ENCODE measurements at places on chromosomes 2 and 18.
A peak's percentile ranks its signal among the peaks of the same experiment; 100 is the strongest.

GRCh38 chr2:196295005-196295404, 123.6 kb upstream of the STK17B start:
- DNase-seq, result no peak

- no peak for DNase-seq
Measured at GRCh38 chr2:234814374-234814773, 137.4 kb upstream of the SH3BP4 start.

DNA sequence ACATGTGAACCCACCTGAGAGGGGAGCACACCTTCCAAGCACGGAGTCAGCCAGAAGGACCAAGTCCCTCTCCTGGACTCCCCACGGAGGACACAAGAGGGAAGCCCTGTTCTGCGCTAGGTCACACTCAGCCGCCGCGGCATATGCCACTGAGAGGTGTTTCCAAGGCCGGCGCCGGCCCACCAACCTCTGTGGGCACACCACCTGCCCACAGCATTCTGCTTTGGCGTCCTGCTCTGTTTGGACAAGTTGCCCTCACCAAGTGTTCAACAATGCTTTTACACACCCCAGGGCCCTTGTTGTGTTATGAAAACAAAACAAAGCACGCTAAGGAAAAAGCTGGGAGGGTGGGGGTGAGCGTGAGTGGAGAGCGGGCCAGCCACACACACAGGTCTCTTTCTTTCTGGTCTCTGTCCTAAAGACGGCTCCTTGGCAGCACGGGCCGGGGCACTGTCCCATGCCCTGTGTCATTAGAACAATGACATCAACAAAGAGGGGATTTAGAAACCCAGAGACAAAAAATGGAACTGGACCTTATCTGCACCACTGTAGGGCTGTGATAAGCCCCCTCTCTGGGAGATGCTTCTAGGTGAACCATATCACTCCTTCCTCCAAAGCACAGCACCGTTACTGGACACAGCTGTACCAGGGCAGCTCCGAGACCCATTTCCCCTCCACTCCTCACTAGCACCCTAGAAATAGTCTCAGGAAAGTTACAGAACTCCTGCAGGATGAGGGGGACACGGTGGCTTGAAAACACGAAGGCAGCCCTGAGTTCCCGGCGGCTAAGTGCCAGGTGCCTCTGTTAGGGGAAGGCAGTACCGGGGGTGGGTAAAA, 17.0 kb downstream of the SMAD7 start:
- no peak for DNase-seq

DNA sequence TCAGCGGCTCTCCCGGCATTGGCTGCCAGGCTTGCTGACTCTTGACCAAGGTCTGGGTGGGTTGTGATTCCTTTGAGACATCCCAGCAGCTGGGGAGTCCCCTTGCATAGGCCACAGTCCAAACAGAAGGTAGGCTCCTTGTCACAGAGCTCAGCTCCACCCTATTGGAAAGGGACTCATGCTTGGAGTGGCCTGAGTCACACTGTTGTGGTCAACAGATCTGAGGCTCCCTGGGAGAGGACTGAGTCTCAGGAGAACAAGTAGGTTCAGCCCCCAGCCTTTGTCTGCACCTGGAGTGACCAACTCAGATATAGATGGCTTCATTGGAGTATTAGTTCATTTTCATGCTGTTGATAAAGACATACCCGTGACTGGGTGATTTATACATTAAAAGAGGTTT, 32.1 kb upstream of the SH3BP4 start:
- no peak for DNase-seq

- DNase-seq, result no peak
Measured at GRCh38 chr18:44937960-44938719, 257.5 kb downstream of the SETBP1 start.

DNA sequence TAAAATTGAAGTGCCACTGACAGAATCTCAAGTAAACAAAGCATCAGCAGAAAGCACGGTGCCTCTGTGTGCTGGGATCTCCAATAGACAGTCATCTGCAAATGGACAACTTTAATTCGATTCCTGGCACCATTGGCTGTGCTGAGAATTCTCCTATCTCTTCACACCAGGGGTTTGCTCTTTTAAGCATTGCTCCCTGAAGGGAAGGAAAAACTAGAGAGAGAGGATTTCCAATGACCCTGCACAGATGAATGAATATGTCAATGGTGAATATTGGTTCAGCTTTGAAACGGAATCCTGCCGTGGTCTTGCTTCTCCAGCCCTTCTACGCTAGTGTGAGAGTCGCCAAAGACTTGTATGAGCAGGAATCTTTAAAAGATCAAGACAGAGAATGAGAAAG, 97.9 kb downstream of the FIGN start:
- no peak for DNase-seq

- DNase-seq, result no peak
Measured at GRCh38 chr2:207352978-207353671, 176.6 kb upstream of the CREB1 start.

DNA sequence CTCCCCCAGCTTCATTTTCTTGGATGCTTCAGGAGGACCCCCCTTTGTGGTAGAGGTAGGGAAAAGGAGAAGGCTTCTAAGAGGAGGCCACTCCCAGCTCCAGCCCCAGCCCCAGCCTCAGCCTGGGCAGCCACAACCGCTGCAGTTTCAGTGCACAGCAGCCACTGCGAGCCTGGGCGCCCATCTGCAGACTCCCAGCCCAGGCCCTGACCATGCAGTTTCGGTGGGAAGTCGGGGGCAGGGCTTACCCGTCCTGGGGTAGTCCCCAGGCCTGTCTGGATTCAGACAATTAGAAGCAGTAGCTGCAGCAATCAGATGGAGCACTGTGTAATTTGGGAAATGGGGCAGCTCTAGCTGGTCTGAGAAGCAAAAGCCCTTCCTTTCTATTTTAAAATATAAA, 28.6 kb downstream of the ITM2C start:
- DNase-seq, result no peak

GRCh38 chr18:10275486-10275885, 178.9 kb upstream of the APCDD1 start:
- DNase-seq, result no peak

- DNase-seq, result no peak
Measured at GRCh38 chr18:74508366-74508765, 12.2 kb downstream of the CNDP2 start.

- no peak for DNase-seq
Measured at GRCh38 chr18:42576124-42576523, 539.4 kb downstream of the RIT2 start.

DNA sequence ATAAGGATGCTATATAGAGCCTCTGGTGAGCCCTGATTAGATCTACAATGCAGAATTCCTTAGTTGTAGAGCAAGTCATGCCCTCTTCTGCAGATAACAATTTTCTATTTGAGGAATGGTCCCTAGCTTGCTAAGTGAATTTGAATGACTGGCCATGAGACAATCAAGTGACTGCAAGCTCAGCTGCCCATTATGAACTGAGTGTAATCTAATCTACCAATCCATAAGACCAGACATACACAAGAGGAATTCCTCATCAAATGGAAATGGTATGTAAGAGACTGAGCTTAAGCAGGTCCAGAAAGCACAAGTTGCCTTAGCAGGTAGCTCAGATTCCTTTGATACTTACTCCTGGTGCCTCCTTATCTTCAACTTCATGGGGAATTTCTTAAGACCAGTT, 4.8 kb upstream of the ANKRD44 start:
- DNase-seq, result no peak

DNA sequence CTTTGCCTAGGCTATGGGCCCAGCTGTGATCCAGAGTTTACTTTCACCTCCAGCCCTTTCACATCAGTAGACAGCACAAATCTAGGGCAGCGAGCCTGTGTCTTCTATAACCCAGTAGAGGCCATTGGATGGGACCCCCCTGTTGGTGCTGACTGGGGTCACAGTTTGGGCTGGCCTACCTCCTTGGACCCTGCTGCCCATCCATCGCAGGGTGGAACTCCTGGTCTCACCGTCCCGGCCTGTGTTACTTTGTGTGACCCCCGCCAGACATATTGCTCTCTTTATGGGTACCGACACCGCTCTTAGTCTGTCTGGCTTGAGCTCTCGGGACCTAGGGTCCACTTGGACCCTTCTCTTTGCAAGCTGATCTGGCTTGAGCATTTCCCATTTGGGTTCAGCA, 157.4 kb downstream of the CTIF start:
- no peak for DNase-seq

DNA sequence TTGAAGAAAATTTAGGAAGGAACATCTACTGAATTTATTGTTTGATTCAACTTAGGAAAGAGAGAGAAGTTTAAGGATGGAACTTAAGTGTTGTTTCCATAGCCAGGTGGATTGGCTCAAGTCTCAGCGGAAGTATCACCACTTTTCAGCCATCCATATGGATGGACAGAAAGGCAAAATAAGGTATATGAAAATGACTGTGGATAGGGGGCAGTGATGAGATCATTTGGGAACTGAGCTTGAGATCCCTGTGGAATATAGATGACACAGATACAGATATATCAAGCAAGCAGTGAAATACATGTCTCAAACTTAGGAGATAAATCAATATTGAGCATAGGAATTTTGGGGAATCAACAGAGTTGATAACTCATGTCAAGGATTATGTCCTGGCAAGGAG, 1462.7 kb upstream of the NXPH2 start:
- no peak for DNase-seq

GRCh38 chr18:7626922-7627440, 59.9 kb downstream of the PTPRM start:
- DNase-seq, result no peak

DNA sequence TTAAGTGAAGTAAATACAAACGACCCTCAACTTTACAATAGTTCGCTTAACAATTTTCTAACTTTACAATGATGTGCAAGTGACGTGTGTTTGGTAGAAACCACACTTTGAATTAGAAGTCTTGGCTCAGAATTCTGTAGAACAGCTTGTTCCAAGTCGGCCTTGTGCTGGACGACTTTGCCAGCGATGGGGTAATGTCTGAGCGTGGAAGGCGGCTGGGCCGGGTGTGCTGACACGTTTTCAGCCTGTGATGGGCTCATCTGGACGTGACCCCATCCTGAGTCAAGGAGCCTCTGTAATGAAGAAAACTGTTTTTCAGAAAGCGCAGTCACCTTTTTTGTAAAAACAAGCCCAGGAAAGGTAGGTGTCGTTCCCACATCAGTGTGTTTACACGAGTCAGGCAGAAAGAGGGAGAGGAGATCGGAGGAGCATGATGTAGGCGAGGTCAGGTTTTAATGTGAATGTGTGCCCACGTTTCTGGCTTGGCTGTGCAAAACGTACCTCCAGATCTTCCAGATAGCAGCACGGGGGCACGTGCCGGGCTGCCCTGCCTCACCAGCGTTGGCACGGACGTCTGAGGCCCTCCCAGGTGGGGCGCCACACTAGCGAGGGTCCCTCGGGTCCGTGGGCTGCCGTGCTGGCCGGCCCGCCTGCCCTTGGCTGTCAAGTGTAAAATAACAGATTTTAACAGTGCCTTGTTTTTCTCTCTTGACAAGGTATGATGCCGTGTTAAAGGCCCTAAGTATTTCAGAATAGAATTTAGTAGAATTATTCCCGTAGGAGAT, 54.6 kb downstream of the CTDP1 start:
- DNase-seq, result no peak

- DNase-seq, result no peak
Measured at GRCh38 chr2:217413193-217413592, 553.3 kb upstream of the TNP1 start.

- DNase-seq, result no peak
Measured at GRCh38 chr2:67776276-67776675, 286.5 kb downstream of the C1D start.

DNA sequence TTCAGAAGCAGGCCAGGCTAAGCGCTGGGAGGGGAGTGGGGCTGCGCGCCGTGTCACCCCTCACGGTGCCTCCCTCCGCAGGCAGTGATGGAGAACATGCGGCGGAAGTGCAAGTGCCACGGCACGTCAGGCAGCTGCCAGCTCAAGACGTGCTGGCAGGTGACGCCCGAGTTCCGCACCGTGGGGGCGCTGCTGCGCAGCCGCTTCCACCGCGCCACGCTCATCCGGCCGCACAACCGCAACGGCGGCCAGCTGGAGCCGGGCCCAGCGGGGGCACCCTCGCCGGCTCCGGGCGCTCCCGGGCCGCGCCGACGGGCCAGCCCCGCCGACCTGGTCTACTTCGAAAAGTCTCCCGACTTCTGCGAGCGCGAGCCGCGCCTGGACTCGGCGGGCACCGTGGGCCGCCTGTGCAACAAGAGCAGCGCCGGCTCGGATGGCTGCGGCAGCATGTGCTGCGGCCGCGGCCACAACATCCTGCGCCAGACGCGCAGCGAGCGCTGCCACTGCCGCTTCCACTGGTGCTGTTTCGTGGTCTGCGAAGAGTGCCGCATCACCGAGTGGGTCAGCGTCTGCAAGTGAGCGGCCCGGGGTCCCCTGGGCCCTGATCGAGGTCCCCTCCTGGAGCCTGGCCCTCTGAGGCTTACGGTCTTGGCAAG, 12.2 kb downstream of the WNT10A start:
- peak; percentile 52 for DNase-seq

GRCh38 chr2:130825966-130826253, 10.8 kb upstream of the ARHGEF4 start:
- no peak for DNase-seq

- no peak for DNase-seq
Measured at GRCh38 chr18:5975111-5976002, 80.0 kb upstream of the TMEM200C start.

- DNase-seq, result no peak
Measured at GRCh38 chr2:239735829-239736357, 289.2 kb downstream of the NDUFA10 start.

DNA sequence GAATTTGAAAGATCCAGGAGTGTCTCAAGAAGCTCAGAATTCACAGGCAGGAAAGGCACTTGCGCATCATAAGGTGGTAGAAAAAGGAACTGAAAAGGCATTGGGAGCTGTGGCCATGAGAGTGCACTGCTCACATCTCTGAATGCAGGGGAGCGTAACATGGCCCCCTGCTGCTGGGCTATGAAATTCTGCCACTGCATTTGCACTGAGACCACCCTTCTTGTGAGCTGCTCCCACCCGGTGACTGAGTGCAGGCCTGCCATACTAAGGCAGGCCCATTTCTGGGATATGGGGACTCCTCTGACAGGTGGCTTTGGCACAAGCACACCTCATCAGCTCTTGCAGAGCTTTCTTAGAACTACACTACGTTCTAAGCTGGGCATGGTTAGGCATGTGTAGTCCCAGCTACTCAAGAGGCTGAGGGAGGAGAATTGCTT, 25.3 kb upstream of the STARD7 start:
- DNase-seq, result no peak

- DNase-seq, result no peak
Measured at GRCh38 chr2:213317929-213318328, 33.7 kb downstream of the SPAG16 start.

DNA sequence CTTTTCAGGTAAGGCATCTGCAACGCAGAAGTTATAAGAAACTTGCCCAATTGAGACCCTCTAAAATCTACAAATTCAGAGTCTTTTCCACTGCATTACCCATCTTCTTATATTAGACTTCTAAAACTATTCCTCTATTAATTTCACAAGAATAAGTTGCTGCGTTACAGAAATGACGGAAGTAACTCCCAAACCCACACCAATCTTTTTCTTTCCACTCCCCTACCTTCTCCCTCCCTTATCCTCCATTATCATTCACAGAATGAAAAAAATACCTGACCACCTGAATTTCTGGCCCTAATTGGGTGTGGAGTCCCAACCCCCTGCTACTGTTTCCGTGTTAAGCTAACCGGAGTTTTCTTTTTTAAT, 689 bp downstream of the RPRD1A start:
- no peak for DNase-seq
